RPMI8226 (cell line): ENCODE measurements at places on chromosomes 5 and 9.

- no peak for DNase-seq
Measured at GRCh38 chr5:181120761-181121160, 10.2 kb downstream of the OR2V1 start.

- no peak for DNase-seq
Measured at GRCh38 chr5:61097465-61097864, 64.8 kb downstream of the SMIM15 start.

DNA sequence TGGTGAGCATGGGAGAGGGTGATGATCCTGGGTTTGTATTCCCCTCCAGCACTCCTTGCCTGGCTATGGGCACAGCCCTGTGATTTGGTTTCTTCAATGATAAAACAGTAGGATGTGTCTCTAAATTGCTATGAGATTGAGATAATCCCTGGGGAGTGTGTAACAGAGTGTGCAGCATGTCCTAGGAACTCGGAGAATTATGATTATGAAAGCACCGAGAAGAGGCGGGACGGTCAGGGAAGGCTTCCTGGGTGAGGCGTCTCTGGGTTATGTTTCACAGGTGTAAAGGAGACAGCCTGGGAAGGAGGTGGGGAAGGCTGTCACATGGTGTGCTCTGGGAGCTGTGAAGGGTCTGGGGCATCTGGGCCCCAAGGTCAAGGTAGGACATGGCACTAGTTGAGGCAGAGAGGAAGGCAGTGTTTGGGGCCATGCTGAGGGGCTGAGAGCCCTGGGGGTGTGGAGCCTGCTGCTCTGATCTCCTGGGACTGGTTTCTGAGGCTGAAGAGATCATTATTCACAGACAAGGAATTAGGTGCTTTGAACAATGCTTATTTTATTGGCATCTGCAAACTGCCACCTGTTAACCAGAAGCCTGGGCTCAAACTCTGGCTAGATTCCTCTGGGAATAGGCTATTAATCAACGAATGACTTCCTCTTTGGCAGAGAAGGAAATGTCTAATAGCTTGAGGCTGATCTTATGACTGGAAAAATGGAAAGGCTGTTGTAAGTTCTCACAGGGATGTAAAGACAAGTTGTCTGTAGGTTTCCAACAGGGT lies 73.8 kb upstream of the IL12B start:
- no peak for DNase-seq

DNA sequence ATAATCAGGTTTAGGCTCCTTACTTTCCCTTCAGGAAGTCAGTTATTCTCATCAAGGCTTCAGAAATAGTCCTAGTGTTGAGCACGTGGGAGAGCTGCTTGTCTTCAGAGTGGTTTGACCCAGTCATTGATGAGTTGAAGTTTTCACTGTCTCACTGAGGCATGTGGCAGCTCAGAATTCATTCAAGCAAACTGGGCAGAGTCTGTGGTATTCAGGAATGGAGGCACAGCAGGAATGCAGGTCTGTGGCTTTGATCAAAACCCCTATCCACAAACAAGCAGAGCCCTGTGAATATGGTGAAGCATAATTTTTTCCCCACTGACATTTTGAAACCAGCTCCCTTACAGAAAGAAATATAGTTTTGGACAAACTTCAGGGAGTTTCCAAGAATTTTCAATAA lies 207.3 kb downstream of the CD180 start:
- peak; percentile 53 for DNase-seq

- no peak for DNase-seq
Measured at GRCh38 chr9:79939819-79940218, 368.1 kb downstream of the TLE4 start.

DNA sequence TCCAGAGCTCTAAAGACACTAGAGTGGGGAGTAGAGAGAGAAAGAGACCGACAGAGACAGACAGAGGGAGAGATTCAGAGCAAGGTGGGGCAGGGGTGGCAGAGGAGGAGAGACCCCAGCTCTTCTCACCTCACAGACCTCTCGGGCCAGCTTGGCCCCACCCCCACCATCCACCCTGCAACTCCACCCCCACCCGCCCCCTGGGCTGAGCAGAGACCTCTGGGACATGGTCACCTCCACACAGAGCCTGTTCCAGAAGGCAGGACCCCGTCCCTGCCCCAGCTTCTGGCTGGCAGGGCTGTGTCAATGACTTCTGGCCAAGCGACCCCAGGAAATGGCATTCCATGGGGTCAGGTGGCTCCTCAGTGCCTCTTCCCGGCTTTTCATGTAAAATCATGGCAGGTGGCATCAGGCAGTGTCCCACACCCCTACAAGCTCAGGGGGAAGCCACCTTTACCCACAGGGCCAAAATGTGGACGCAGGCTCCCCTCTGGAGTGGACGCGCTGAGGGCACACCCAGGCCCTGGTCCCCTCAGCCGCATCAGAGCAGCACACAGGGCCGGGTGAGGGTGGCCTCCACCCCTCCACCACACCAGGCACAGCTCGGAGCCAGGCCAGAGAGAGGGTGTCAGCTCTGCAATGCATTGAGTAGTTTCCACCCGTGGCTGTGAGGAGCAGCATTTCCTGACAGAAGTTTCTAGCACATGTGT lies 131.2 kb upstream of the LPCAT1 start:
- no peak for DNase-seq

GRCh38 chr9:88799541-88800328 lies 191.5 kb upstream of the S1PR3 start:
- DNase-seq: no peak

GRCh38 chr5:126363658-126364057 lies 59.6 kb upstream of the GRAMD2B start:
- DNase-seq: no peak

GRCh38 chr5:172744123-172745104 lies 26.6 kb downstream of the DUSP1 start:
- DNase-seq: no peak

GRCh38 chr5:131371835-131372234 lies 108.0 kb downstream of the CDC42SE2 start:
- DNase-seq: no peak

DNA sequence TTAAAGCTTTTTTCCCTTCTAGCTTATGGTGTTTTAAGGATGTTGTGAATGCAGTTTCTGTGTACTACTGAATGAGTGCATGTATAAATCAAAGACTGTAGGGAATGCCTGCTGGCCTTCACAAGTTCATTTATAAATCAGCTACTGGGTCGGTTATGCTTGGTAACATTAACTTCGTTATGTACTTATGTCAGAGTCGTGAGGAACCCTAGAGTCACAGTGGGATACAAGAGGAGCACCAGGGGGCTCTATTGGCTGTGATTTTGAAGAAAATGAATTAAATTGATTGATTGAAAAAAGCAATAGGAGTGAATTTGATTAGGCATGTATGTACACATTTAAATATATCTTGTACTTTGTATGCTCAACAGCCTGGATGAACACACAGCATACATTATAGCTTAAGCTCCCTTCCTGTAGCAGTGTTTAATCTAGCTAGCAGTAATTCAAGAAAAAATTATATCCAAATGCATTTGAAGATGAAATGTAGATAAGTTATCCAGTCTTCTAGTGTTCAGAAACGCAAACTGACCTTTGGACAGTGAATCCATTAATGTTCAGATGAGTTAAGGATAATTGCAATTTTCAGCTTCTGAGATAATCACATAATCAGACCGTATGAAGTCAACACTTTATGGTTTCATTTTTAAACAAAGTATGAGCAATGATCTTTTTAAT lies 204.2 kb downstream of the KDM4C start:
- DNase-seq: no peak

GRCh38 chr5:132456987-132457361 lies 33.6 kb downstream of the IRF1 start:
- DNase-seq: peak; percentile 35
